Effector memory CD8-positive, alpha-beta T cell (primary cell): ENCODE measurements at places on chromosomes 7 and 10.

- no peak overlapping the region for H3K4me3 ChIP-seq
- peaks cover 90% of the 10 kb centered on the region for H3K4me1 ChIP-seq
- H3K27me3 ChIP-seq: no peaks in the 10 kb centered on the region
Measured at GRCh38 chr7:55556031-55556430, 16.3 kb downstream of the VOPP1 start.

DNA sequence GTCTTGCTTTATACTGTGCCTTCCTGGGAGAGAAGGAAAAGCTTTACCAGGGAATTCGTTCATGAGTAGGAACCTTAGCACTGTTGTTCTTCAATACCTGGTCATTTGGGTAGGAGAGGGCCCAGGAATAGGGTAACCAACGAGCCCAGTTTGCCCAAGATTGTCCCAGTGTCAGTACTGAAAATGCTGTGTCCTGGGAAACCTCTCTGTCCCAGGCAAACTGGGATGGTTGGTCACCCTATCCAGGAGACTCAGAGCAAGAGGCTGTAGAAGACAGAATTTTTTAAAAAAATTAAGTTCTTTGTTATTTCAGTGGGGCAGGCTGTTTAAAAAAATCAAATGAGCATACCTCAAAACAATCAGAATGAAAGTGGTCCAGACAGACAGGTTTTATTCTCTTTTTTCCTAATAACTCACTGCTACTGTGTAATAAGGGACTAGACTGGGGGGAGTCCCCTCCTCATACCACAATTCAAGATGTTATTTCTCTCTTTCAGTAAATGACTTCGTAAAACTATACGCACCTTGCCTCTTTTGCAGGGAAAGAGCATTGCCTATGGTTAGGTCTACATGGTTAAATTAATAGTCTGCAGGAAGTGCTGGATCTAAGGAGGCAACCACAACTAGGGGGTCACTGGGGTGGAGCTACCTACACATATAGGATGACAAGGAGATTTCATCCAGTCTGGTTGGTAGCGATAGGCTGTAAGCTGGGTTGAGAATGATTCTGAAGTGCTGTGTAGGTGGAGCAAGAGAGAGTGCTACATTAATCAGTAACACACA lies 41.1 kb upstream of the FAM133B start:
- H3K4me1 ChIP-seq: peaks cover 42% of the 10 kb centered on the region
- no peaks in the 10 kb centered on the region for H3K27me3 ChIP-seq
- peaks cover 4% of the 10 kb centered on the region for H3K36me3 ChIP-seq
- DNase-seq: no peak

DNA sequence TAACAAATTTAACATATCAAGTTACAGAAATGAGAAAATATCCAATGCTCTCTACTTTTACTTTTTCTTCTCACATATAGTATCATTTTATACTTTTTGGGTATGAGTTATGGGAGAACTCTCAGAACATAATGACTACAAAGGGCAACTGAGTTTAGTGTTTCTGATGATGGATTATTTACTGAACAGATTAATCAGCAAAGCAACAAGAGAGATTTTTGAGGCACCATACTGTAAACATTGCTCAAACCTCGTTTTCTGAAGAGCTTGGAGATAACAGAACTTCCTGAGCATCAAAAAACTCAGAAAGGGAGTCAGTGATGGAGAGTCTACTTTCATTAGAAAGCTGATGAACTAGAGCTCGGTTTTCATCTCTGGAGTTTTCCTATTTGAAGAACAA lies 84.8 kb upstream of the GSDME start:
- H3K27me3 ChIP-seq: no peaks in the 10 kb centered on the region
- peaks cover 12% of the 10 kb centered on the region for H3K4me1 ChIP-seq
- peaks cover 24% of the 10 kb centered on the region for H3K36me3 ChIP-seq
- peak overlapping the region; percentile 62 for H3K27ac ChIP-seq
- no peak for DNase-seq
- no peak overlapping the region for H3K4me3 ChIP-seq

- H3K27ac ChIP-seq: peak overlapping the region; percentile 76
- peaks cover 8% of the 10 kb centered on the region for H3K4me1 ChIP-seq
- H3K27me3 ChIP-seq: peaks cover 67% of the 10 kb centered on the region
- H3K4me3 ChIP-seq: no peak overlapping the region
Measured at GRCh38 chr7:155363852-155364600, 66.3 kb downstream of the INSIG1 start.

DNA sequence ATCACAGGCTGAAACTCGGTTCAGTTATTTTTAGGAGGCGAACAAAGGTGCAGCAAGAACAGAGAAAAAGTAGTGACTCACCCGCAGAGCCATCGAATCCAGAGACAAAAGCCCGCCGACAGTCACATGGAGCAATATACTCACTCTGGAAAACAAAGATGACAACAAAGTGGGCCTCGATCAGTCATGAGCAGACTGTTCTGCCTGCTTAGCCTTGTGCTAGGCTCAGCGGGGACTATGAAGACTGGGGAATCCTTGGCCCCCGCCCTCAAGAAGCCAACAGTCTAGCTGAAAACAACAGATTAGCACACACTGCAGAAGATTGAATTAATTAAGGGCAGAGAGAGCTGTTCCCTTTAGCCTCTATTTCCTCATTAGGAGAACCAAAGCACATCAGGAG lies 30.4 kb downstream of the XPNPEP1 start:
- H3K4me3 ChIP-seq: peak overlapping the region; percentile 7
- H3K36me3 ChIP-seq: peaks cover 19% of the 10 kb centered on the region
- no peak for DNase-seq
- H3K27ac ChIP-seq: no peak overlapping the region
- no peaks in the 10 kb centered on the region for H3K27me3 ChIP-seq
